K562 (cell line): ENCODE measurements at places on chromosomes 1 and 21. TPM values are rescaled to one million over a fixed set of nuclear protein-coding genes. Genes with fewer than 3 reads are reported as not detected.
A peak's percentile ranks its signal among the peaks of the same experiment; 100 is the strongest.

DNA sequence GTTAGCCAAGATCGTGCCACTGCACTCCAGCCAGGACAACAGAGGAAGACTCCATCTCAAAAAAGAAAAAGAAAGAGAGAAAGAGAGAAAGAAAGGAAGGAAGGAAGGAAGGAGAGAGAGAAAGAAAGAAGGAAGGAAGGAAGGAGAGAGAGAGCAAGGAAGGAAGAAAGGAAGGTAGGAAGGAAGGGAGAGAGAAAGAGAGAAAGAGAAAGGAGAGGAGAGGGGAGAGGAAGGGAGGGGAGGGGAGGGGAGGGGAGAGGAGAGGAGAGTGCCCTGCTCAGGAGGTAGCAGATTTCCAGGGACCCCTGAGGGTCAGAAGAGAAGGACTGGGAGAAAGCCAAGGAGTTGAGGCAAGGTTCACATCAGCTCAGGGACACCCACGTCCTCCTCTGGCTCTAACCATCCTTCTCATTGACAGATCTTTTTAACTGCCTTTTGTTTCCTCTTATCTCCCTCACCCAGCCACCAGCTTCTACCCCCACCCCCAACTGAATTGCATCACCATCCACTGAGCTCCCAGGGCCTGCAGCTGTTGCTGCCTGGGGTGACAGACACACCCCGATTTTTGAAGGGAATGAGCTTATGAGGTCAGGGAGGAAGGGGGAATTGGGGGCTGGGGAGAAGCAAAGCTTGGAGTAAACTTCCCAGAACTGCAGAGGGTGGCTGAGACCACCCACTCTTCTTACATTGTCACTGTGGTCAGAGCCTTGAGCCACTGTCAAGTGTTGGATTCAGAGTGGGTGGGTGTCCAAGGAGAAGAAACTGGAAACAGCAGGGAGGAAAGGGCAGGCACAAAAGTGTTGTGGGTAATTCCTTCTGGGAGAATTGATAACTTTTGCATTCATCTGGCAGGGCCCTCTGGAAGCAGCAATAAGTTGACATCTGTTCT, 91.6 kb downstream of the GLUL start:
- DNase-seq, result peak; percentile 98

DNA sequence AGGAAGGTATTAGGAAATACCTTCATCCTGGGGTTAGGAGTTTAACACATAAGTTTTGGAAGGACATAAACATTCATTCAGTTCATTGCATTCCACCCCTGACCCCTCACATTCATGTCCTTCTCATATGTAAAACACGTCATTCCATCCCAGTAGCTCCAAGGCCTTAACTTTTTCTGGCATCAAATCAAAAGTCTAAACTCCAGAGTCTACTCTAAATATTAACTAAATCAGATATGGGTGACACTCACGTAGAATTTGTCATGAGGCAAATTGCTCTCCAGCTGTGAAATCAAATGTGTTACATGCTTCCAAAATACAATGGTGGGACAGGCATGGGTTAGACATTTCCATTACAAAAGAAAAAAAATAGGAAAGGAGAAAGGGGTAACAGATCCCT, 298.2 kb upstream of the LRRC7 start:
- DNase-seq, result no peak

DNA sequence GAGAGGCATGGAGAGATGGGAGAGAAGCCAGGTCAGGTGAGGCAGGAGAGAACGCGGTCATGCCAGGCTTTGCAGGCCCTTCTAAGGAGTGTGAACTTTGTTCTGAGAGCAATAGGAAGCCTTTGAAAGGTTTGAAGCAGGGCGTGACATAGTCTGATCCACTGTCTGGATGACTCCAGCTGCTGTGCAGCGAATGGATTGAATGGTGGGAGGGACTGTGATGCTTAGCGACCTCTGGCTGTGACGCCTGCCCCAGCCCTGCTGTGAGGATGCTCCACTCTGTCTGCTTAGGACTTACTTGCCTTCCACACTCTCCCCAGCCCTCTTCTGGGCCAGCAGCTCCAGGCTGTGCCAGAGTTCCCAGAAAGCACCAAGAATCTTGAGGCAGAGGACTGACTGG, 41.8 kb upstream of the POU3F1 start:
- DNase-seq, result no peak

DNA sequence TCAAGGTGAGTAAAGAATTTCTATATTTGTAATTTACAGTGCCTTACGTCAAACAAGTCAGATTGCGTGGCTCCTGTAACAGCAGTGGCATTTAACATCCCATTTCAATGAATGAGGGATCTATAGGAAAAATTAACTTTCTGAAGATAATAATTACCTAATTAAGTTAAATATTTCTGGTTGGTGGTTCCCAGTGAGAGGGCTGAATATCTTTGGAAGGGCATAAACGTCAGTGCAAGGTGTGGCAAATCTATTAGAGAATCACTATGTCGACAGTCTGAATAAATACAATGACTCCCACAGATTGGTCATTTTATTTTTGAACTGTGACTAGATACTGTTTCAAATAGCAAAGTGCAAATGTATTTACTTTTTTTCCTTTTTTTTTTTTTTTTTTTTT, 80.0 kb downstream of the S1PR1 start:
- no peak for DNase-seq

GRCh38 chr1:219837994-219838294, 90.4 kb downstream of the SLC30A10 start:
- no peak for DNase-seq

GRCh38 chr1:58907398-58907797, 123.6 kb upstream of the JUN start:
- no peak for DNase-seq

- DNase-seq, result no peak
Measured at GRCh38 chr1:63843010-63843409, 69.2 kb downstream of the ROR1 start.

DNA sequence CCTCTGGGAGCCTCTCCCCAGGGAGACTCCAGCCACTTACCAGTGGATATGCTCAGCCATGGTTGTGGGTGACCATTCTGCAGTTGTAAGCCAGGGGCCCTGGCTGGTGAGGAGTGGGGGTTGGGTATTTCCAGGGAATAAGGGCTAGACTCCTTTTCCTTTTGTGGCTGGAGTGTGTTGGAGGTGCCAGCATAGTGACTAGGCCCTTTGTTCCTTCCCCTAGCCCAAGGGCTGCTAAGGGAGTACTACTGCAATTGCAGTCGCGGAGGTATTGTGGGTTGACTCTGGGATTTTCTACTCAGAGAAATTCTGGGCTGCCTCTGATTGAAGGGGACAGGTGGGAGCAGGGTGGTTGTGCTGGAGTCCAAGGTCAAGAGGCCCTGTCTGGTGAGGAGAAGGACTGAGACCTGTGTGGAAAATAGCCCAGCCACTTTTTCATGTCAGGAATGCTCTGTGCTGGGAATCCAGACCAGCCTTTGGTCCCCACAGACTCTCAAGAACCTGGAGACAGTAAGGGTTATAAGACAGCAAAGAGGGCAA, 43.1 kb downstream of the MROH9 start:
- DNase-seq, result no peak

DNA sequence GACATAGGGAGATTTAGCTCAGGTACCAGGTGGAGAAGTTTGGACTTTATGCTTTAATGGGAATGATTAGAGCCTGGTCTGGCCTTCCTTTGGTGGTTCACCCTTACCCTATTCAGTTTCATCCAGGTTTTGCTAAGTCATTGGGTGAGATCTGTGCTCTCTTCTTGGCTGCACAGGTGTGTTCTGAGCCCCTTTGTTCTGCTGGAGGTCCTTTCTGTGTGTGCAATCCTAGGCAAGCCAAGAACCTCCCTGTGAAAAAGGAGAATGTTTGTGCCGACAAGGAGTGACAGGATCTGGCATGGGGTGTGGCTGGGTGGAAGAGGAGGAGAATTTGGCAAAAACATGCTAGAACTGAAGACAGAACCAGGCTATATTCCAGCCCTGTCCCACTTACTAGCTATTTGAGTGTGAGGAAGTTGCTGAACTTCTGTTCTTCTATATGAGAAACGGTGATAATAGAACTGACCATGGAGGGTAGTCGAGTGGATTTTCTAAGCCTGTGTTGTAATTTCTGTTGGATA, 4.6 kb downstream of the GSTM5 start:
- no peak for DNase-seq

DNA sequence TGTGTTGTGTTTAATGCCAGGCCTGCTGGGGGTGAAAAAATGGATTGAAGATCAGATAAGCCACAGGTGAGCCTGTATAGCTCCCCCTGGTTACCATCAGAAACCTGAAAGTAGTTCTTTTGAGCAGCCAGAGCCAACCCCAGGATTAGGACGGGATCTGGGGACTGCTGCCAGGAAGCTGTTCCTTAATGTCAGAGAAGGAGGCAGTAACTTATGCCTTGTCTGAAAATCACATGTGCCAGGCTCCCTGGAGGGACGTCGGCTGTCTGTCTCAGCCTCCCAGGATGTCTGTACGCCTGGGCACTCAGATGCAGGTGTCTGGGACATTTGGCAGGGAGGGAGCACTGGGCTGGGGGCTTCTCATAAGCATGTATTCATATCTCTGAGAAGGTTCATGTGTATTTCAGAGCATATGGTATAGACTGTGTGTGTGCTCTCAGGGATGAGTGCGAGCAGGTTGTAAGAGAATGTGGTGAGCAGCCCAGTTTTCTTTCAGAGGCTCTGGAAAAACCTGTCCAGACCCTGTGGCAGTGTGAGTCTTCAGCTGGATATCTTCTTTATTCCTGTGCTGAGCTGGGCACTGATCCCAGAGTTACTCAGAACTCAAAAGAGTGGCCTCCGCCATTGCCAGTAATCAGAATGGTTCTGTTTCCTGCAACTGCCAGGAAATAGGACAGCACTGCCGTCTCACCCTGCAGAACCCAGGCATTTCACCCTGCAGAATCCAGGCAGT, 2.8 kb downstream of the FAM43B start:
- DNase-seq, result no peak

DNA sequence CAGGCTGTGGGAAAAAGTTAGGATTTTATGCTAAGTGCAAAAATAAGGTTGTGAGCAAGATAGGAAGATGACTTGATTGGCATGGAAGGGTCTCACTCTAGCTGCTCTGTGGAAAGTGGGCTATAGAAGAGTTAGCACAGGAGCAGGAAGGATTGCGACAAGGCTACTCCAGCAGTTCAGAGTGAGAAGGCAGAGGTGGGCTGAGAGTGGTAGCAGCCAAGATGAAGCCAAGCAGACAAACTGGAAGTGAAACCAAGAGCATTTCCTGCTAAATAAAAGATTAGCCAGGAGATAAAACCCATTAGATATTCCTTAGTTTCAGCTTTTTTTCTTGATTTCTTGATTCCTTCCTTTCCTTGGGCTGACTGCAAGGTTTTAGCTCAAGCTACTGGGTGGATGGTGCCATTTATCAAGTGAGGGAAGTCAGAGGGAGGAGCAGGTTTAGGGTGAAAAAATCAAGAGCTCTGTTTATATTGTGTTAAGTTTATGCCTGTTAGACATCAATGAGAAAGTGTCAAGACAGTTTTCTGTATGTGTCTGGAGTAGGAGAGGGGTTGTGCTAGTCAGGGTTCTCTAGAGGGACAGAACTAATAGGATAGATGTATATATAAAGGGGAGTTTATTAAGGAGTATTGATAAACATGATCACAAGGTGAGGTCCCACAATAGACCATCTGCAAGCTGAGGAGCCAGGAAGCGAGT, 33.1 kb upstream of the ZNF644 start:
- no peak for DNase-seq

DNA sequence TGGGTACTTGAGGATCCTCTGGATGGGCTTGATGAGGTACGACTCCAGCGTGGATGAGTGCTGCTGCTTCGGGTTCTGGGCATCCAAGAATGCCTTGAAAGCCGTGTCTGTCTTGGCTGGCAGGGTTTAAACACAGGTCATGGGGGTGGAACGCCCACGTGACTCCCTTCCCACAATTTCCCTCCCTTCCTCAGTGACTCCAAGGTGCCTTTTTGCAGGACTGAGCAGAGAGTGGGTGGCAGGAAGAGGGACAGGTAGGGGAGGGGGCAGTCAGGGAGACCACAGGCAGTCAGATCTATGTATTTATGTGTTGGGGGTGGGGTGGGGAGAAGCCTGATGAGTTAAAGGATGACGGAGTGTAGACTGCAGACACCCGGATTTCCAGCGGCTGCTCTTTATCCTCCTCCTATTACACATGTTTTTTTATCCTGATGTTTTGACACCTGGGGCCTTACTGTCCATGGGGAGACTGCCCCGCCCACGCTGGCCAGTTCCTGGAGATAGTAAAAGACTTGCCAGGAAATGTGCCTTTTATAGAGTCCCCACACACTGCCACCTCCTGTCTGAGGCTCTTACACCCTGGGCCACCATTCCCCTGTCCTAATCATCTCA, 103.2 kb upstream of the KRTAP19-8 start:
- DNase-seq, result no peak

DNA sequence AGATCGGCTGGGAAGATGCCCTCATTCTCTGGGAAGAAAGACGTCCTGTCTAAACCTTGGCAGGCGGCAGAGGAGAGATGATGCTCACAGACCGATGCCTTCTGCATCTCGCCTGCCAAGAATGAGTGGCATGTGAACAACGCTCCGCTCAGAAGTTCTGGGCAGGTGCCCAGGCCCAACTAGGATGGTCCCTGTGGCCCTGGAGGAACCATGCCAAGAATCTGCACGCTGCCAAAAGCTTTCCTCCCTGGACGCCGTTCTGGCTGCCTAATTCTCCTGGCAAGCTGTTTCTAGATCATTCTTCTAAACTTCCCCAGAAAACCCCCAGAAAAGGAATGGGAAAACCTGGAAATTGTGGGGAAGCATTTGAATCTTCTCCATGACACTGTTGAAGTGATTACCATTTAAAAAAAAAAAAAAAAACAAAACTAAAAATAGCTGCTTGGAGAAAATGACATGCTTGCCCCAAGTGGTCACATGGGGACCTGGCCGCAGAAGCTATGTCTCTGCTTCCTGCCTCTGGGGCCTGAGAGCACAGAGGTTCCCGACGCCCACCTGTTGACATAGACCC, 440.9 kb downstream of the PRDM2 start:
- DNase-seq, result no peak

DNA sequence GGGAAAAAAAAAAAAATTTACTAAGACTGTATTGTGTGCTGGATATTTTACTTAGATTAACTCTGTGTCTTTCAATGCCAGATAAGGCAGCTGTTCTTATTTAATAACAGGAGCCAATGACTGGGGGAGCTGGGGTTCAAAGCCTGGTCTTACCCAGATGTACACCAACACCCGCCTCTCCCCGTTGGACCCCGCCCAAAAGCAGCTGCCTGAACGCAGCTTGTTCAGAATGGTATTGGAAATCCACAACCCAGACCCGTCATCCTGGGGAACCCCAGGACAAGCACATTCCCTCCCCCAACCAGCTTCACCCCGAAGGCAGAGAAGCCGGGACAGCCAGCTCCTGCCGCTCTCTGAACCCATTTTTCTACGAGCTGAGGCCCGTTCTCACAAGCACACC, 113.6 kb upstream of the TMPRSS2 start:
- DNase-seq, result no peak

GRCh38 chr1:172308577-172308976, 111.9 kb upstream of the C1orf105 start:
- no peak for DNase-seq

DNA sequence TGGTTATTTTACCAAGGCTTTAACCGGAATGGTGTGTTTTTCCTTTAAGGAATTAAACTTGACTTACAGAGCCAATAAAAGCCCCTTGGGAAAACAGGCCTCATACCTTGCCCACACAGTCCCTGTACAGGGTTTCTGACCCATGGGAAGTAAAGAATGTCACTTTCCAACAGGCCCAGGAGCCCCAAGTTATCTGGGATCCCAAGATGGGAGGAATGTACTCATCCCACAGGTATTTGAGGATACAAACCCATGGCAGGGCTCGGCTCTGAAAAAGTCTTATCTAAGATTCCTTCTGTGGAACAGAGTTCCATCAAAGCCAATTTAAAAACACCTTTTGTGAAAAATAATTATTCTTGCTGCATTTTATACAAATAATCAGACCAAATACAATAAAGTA, 15.3 kb upstream of the COX20 start:
- DNase-seq, result no peak

HSF2BP gene
- total RNA-seq, result 0.22 and 0.55 TPM in 2 replicates

EPHA10 gene
- 0.02 TPM in 1 of 2 replicates, not detected in the other for total RNA-seq

TRIM46 gene
- 0.22 and 0.60 TPM in 2 replicates for total RNA-seq

TCHHL1 gene
- not detected in 2 replicates for total RNA-seq

SH2D1B gene
- 5.4 and 6.3 TPM in 2 replicates for total RNA-seq
